ENCODE measurements at places on chromosomes 7 and 10.
A peak's percentile ranks its signal among the peaks of the same experiment; 100 is the strongest.

GRCh38 chr10:70272925-70273316 is 10.9 kb downstream of the NPFFR1 start:
- no peak for DNase-seq

- no peak for DNase-seq
Observed at GRCh38 chr7:46484906-46485305, 563.8 kb upstream of the IGFBP3 start.

DNA sequence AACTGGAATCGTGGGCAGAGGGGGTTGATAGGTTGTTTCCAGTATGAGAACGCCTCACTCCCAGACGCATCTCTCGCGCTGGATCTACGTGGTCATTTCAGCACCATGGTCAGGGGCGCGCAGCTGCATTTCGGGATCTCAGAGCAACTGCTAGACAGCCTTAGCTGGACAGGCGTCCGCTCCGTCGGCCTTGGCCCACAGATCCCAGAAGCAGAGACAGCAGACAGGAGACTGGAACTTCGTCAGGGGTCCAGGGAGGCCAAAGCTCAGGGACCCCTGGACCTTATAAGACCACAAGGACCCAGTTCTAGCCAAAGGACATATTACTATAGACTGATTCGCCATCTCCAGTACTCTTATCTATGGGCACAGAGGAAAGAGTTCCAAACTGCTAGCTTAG is 5.3 kb downstream of the NEUROG3 start:
- DNase-seq = no peak

DNA sequence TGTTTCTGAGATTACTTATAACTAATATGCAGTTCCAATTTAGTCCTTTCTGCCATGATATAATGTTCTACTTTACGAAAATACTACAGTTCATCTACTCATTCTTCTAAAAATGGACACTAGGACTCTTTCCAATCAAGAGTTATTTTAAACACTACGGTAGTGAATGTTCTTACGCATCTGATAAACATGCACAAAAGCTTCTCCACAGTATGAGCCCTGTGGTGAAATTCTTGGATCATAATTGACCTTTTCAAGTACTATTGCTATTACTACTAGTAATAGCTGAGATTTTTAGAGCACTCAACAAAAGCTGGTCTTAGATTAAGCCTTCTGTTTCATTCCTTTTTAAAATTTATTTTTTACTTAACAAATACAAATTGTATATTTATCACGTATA is 106.4 kb downstream of the CH25H start:
- DNase-seq = no peak

GRCh38 chr7:144384555-144385245 is 18.8 kb downstream of the NOBOX start:
- no peak for DNase-seq

DNA sequence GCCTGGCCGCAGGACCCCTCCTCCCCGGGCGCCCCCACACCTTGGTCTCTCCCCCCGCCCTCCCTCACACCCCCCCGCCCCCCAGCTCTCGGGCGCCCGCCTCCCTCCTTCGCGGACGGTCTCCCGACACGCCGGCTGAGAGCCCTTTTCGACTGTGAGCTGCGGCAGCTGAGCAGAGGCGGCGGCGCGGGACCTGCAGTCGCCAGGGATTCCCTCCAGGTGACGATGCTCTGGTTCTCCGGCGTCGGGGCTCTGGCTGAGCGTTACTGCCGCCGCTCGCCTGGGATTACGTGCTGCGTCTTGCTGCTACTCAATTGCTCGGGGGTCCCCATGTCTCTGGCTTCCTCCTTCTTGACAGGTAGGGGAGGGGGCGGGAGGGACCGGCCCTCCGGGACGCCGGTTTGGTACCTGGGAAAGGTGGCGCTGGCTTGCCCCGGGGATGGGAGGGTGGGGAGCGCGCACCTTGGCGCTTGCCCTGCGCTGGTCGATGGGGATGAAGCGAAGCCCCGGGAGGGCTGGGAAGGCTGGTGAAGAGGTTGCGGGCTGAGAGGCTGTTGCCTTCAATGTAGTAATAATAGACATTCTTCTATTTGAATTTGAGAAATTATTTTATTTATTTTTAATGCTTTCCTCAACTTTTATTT is at the start of gene BMPER:
BMPER (plus strand) TSS at position 151 of the 644 bp plus-strand sequence; CDS start at position 226, 75 bp downstream.
- DNase-seq = no peak

- DNase-seq = no peak
Observed at GRCh38 chr7:130880668-130881067, 146.7 kb upstream of the KLF14 start.

GRCh38 chr7:101699881-101700823 is 71.1 kb upstream of the MYL10 start:
- no peak for DNase-seq

DNA sequence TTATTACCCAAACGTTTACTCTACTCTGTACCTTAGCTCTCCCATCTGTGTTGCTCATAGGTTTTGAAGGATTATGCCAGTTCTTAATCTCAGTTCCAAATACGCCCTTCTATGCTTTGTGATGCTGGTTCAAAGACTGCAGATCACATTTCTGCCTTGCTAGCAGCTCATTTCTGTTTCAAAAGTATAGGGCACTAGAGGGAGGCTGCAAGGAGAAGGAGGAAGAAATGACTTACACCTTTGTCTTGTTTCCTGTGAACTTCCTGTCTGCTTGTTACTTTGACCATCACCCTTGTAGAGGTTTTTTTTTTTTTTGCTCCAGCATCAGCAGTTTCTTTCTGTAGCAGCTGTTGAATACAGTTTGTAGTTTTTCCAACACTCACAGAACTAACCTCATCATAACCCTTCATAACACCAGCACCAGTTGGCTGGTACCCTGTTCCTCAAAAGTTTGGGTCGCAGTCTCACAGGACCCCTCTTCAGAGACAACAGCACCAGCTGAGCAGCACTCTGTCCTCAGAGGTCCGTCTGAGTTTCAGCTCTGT is 16.5 kb downstream of the SLK start:
- no peak for DNase-seq

DNA sequence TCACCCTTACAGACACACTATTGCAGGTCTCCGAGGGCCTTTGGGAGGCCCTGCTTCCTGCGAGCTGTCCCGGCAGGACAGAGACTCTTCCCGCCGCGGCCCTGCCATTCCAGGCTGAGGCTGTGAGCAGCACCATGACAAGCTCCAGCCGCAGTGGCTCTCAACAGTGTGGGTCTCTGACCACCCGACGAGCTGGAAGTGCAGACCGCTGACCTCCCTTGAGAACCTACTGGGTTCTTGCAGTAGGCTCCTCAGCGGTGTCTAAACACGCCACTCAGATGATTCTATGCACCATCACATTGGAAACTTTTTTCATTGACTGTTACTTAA is 303.4 kb downstream of the WDR37 start:
- DNase-seq = no peak

- no peak for DNase-seq
Observed at GRCh38 chr10:43323245-43323644, 48.2 kb upstream of the FXYD4 start.

GRCh38 chr7:76316984-76317781 is 14.7 kb downstream of the HSPB1 start:
- no peak for DNase-seq

DNA sequence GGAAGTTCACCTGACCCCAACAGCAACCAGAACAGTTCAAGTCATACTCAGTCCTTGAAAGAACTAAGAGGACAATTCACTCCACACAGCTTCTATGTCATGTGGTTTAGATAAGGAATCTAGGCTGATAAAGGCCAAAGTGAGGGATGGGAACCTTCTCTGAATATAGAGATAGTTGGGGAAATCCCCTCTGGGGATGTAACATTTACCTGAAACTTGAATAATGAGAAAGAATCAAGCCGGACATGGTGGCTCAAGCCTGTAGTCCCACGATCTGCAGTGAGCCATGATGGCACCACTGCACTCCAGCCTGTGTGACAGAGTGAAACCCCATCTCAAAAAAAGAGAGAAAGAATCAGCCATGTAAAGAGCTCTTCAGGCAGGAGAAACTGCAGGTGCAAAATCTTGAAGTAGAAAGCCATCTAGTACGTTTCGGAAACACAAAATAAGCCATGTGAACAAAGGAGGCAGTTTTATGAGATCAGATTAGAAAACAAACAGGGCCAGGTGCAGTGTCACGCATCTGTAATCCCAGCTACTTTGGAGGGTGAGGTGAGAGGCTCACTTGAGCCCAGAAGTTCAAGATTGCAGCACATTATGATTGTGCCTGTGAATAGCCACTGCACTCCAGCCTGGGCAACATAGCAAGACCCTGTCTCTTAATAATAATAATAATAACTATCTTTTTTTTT is 4.5 kb upstream of the DNMBP start:
- no peak for DNase-seq

DNA sequence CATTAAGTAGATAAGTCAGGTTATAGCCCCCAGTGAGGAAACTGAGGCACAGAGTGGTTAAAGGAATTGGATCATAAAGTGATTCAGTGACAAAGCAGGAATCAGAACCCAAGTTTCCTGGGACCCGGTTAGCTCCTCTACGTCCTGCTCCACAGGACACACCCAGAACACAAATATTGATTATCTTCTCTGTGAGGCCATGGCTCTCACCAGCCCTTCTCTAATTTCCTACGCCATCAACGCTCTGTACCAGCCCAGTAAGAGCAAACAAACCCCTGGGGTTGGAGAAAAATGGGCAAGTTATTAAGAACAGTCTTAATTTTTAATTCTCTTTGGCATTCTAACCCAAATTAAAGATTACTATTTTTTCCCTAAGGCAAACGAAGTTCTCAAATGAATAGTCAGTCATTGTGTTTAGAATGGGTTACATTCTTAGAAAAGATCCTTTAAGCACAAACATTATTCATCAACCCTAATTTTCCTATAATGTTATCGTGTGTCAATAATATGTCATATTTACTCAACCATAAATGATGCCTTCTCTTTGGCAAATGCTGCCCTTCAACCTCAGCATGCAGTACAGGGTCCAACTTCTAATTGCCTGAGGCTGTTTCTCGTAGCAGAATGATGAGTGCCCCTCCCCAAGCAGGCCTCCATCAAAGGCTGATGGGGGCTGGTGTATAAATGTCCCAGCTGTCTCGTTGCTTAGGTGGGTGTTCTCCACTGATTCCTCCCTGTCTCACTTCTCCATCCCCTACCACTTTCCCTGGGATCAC is 25.4 kb upstream of the TM9SF3 start:
- no peak for DNase-seq

DNA sequence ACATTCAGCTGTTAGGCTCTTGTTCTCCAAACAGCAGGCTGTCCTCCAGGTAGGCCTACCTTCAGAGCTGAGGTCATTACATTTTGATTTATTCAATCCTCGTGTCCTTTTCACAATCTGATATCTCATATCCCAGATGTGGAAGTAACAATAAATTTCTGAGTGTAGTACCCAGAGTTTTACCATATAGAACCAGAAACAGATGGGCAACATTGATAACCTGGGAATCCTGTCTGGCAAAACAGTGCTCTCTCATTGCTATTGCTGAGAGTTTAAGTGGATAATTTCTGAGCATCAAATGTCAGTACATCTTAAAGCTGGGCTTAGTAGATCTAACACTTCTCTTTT is 1007.8 kb downstream of the REEP3 start:
- DNase-seq = no peak

- no peak for DNase-seq
Observed at GRCh38 chr10:34206935-34207268, 608.2 kb downstream of the PARD3 start.

DNA sequence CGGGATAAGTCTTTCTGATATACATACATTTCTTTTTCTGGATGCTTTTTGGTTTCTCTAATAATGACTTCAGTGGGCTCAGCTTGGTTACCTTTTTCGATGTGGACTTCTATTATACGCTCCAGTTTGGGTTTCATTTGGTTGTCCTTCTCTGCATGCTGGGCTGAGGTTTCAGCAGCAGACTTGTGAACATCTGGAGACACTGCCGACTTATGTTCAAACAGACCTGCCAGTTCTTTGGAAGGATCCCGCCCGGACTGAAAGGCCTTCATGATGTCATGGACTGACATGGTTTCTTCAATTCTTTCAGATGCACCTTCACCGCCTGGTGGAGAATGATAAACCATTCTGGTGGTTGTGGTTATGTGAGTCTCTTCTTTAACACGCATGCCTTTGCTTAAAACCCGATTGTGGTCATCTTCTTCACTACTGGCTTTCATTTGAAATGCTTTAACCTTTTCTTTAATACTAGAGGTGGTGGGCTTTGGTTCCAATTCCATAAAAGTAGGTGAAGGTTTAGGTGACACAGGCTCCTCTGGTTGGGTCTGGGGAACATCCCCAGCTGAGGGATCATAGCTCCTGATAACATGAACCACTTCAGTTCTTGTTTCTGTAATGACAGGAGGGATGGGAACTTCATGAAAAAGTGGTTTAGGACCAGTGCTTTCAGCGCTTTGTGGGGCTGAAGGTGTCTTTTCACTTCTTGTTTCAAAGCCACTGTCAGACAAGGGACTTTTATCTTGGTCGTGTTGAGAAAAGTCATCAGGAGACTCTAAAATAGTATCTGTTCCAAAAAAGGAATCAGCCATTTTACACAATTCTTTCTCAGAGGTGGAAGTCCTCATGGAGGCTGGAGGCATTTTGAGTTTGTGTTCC is 167.7 kb upstream of the CCDC6 start:
- no peak for DNase-seq

DNA sequence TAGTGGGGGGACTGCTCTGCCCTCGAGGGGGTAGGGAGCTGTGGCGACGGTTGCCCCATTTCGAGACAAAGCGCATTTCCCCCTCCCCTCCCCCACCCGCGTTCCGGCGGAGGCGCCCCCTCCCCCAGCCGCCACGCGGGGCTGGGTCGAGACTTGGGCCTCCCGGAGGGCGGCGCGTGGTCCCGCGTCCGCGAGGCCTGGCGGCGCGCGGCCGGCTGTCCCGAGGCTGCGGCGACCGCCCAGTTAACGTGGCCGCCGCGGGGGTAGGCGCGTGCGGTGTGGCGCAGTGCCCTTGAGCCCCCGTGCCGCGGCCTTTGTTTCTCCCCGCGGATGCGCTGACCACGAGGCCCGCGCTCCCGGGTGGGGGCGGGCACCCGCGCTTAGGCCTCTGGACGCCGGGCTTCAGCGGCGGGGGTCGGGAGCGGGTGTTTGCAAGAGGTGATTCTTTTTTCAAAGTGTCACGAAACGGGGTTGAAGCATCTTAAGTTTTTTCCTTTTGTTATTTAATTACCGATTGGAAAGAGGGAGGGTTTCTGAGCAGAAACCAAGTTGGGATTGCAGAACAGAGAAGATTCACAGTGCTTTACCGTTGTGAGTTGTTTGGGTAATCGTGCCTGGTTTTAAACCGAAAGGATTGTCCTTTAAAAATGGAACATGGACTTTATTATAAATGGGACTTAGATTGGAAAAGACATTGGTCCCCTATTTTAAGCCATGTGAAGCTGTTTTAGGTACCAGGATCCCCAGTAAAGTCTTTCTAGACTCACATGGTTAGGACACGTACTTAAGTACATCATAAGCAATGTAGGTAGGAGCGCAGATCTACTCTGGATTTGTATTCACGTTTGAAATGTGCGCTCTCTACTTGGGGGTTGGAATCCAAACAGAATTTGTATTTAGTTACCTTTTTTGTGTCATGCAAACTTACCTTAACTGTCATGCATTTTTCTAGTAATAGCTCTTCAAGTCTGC is 760 bp downstream of the CBX3 start:
- peak; percentile 60 for DNase-seq

GRCh38 chr10:86400705-86401587 is 34.4 kb upstream of the GRID1 start:
- no peak for DNase-seq

DNA sequence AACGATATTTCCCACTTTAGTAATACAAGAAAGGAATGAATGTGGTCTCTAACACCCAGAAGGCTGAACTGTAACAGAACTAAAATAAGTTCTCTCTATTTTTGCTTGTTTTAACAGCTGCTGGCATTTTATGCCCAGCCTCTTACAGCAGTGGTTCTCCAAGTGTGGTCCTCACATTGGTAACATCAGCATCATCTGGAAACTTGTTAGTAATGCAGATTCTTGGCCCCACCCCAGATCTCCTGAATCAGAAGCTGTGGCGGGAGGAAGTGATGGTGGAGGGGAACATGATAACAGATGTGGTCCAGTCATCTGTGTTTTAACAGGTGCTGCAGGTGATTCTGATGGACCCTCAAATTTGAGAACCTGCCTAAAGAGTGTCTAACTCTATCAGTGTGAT is 170.1 kb downstream of the TMEM26 start:
- DNase-seq = no peak

All from bone marrow (tissue), 2 donors.